Activated CD4-positive, alpha-beta T cell treated with anti-CD3 and anti-CD28 coated beads, Interleukin-2, amount 50 U/mL, for 4 hours (primary cell): ENCODE measurements at places on chromosomes 2 and 18.

- DNase-seq: no peak
Observed at GRCh38 chr2:22957446-22957845, 427.5 kb upstream of the KLHL29 start.

DNA sequence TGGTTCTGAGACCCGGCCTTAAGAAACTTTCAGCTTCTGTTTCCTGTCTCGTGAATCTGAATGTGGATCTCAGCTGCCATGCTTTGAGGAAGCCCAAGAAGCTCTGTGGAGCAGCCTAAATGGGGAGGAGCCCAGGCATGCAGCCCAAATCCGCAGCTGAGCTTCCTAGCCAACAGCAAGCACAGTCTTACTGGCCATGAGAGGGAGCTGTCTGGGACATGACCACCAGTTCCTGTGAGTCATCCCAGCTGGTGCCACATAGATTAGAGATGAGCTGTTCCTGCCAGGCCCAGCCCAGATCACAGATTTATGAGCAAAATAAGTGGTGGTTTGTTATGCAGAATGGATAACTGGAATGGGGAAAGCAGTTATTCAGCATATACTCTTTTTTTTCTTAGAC lies 224.4 kb upstream of the APCDD1 start:
- no peak for DNase-seq

- DNase-seq: no peak
Observed at GRCh38 chr2:182078988-182079602, 93.4 kb downstream of the PPP1R1C start.

DNA sequence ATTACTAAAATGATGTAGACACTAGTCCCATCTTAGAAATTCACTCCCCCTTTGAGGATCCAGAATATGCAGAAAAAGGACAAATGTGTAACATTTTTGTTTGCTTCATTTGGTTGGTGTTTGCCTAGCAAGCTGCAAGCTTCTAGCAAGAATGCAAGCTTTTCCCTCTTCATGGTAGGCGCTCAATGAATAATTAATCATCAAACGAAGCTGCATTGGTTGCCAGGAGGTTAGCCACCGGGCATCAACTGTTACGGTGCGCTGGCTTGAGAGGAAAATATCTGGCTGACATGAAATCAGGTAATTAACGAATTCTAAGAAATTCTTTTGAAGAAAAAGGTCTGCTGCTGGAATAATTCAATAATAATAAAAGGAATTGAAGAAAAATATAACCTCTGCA lies 341.0 kb upstream of the KYNU start:
- DNase-seq: no peak

GRCh38 chr2:44453259-44453658 lies 91.5 kb downstream of the CAMKMT start:
- no peak for DNase-seq
